ENCODE measurements at places on chromosomes 6 and 20. TPM values are rescaled to one million over a fixed set of nuclear protein-coding genes. Genes with fewer than 3 reads are reported as not detected.

The OXT gene
- total RNA-seq: not detected

The TRERF1 gene
- not detected for total RNA-seq

The KIAA0408 gene
- total RNA-seq: not detected

The DUSP22 gene
- total RNA-seq: 32.9 TPM

The PHACTR1 gene
- total RNA-seq: 1.0 TPM

The BNIP5 gene
- total RNA-seq: not detected

The SLC17A4 gene
- total RNA-seq: not detected

The AHI1 gene
- total RNA-seq: 8.3 TPM

The MLIP gene
- 1.3 TPM for total RNA-seq

The GJA10 gene
- not detected for total RNA-seq

The GRM1 gene
- total RNA-seq: 0.13 TPM

The EYS gene
- 0.13 TPM for total RNA-seq

The PAK1IP1 gene
- total RNA-seq: 10.1 TPM

The RAD21L1 gene
- not detected for total RNA-seq

The PRICKLE4 gene
- 6.4 TPM for total RNA-seq
